B cell (primary cell): ENCODE measurements at places on chromosomes 5 and 9.

- H3K27me3 ChIP-seq, result no peaks in the 10 kb centered on the region
- H3K27ac ChIP-seq, result no peak overlapping the region
- DNase-seq, result peak; percentile 83
- peaks cover 13% of the 10 kb centered on the region for H3K4me1 ChIP-seq
Observed at GRCh38 chr9:126705767-126706697, 92.3 kb downstream of the LMX1B start.

- H3K4me1 ChIP-seq, result no peaks in the 10 kb centered on the region
- H3K4me3 ChIP-seq, result no peak overlapping the region
- H3K27me3 ChIP-seq, result no peaks in the 10 kb centered on the region
- H3K36me3 ChIP-seq, result no peaks in the 10 kb centered on the region
- H3K27ac ChIP-seq, result no peak overlapping the region
Observed at GRCh38 chr9:127129718-127130085, 7.3 kb upstream of the ANGPTL2 start.

- no peak overlapping the region for H3K27ac ChIP-seq
- no peak overlapping the region for H3K4me3 ChIP-seq
- no peak for DNase-seq
- H3K4me1 ChIP-seq, result no peaks in the 10 kb centered on the region
Observed at GRCh38 chr9:23775549-23775948, 50.5 kb downstream of the ELAVL2 start.

DNA sequence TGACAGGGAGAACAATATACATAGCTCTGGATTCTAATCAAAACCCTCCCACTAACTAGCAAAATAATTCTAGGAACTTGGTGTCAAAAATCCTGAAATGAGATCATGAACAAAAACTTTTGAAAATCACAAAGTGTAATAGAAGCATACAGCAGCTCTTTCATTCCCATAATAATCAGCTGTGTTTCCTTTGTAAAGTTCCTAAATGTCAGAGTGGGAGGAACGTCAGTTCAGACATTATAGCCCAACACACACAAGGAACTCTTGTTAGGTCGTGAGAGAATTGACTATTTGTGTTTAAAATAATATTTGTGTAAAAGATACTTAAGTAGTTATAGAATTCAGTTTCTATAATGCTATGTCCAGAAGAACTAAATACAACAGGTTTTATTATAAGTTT is 312.8 kb downstream of the SEMA5A start:
- no peak overlapping the region for H3K4me3 ChIP-seq
- H3K27ac ChIP-seq, result no peak overlapping the region
- H3K27me3 ChIP-seq, result no peaks in the 10 kb centered on the region

DNA sequence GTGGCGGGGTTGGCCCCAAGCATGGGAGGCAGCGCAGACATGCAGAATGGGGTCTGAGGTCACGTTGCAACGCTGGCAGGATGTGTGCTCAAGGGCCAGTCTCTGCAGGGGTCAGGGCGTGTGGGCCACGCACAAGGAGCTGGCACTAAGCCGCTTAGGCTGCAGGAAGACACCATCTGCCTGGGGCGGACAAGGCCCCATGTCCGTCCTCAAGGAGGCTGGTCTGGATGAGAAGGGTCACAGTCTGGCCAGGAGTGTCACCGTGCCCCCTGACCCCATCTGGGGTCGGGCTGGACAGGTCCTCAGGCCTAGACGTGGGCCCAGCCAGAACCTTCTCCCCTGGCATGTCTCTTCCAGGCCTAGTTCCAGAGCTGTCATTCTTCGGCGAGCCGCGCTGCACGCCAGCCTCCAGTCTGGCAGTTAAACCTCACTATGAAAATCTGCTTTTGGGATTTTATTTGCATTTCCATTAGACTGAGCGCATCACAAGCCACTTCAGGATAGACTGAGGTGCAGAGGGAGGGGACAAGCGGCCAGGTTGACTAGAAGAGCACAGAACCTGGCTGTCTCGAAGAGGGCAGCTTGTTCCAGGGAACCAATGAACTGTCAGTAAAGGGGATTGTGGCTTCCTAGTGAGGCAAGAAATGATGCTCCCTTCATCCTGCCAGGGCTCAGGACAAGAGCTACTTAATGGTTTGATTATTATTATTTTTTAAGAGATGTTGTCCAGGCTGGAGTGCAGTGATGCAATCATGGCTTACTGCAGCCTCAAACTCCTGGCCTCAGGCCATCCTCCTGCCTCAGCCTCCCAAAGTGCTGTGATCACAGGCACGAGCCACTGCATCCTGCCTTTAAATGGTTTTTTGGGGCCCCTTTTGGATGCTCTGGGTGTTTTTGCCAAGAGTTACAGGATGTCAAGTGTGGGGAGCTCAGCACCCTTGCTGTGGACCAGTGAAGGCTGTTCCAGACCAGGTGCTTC is 4.3 kb downstream of the BRD3OS start:
- no peak for DNase-seq
- no peaks in the 10 kb centered on the region for H3K36me3 ChIP-seq
- H3K4me1 ChIP-seq, result peaks cover 16% of the 10 kb centered on the region
- H3K4me3 ChIP-seq, result no peak overlapping the region

DNA sequence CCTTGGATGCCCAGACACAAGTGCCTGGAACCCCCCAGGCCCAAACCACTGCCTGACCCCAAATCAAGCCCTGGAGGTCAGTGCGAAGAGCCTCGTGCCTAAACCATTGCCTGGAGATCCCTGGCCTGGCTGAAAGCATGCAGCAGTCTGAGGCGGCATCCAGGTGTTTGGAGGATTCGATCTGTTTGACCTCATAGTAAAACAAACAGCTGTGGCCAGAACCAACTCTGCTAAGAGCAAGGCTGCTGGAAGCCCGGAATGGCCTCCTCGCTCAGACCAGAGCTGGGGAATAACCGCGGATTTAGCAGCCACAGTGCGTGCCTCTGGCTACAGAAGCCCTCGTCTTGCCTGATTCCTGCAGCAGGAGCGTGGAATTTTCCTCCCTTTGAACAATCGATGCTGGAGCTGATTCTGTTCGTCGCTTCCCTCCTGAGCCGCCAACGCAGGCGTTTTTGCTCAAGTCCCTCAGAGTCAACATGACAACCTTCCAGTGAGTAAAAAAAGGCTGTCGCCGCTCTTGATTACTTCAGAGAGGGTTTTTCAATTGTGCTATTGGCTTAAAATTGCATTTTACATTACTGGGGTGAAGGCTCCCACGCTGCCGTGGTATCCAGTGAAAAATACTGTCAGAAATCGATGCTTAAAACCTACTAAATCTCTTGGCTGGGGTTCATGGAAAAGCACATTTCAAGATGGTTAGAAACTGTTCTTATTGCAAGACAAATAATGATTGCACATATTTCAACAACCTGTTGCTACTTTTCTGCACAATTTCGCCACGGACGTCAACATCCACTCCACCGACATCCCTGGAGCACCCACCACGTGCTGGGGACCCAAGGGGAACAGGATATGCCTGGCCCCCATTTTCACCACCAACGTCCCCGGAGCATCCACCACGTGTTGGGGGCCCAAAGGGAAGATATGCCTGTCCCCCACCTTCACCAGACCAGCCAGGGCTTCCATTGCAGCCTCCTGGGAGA is 190.0 kb downstream of the OLFM1 start:
- no peak overlapping the region for H3K27ac ChIP-seq
- H3K36me3 ChIP-seq, result no peaks in the 10 kb centered on the region
- no peaks in the 10 kb centered on the region for H3K4me1 ChIP-seq
- H3K4me3 ChIP-seq, result no peak overlapping the region
- DNase-seq, result no peak

- H3K4me1 ChIP-seq, result peaks cover 17% of the 10 kb centered on the region
Observed at GRCh38 chr5:108382784-108383330, 959 bp upstream of the FBXL17 start.

DNA sequence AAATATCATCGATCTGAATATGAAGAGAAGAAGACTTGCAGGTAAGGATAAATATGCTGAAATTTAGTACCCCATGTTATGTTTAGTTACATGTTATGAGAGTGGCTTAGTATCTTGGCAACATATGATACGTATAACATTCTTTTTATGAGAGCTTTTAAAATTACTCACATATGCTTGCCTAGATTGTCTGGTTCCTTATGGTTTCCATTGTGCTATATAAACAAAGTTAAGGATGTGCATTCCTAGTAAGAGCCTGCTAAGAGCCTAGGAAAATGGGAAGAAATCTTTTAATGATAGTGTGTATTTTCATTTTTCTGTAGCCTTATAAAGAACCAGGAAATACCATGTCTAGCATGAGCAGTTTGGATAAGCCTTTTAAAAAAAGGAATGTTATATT is 112.0 kb upstream of the KCNN2 start:
- no peak overlapping the region for H3K27ac ChIP-seq
- no peak for DNase-seq
- no peaks in the 10 kb centered on the region for H3K27me3 ChIP-seq
- no peaks in the 10 kb centered on the region for H3K36me3 ChIP-seq
- no peaks in the 10 kb centered on the region for H3K4me1 ChIP-seq

- no peak overlapping the region for H3K4me3 ChIP-seq
- no peak for DNase-seq
- no peaks in the 10 kb centered on the region for H3K27me3 ChIP-seq
Observed at GRCh38 chr9:78320030-78320693, 23.2 kb downstream of the PSAT1 start.

- H3K36me3 ChIP-seq, result no peaks in the 10 kb centered on the region
- no peak for DNase-seq
- no peaks in the 10 kb centered on the region for H3K27me3 ChIP-seq
- no peak overlapping the region for H3K27ac ChIP-seq
Observed at GRCh38 chr5:77558266-77558665, 66.2 kb upstream of the WDR41 start.

DNA sequence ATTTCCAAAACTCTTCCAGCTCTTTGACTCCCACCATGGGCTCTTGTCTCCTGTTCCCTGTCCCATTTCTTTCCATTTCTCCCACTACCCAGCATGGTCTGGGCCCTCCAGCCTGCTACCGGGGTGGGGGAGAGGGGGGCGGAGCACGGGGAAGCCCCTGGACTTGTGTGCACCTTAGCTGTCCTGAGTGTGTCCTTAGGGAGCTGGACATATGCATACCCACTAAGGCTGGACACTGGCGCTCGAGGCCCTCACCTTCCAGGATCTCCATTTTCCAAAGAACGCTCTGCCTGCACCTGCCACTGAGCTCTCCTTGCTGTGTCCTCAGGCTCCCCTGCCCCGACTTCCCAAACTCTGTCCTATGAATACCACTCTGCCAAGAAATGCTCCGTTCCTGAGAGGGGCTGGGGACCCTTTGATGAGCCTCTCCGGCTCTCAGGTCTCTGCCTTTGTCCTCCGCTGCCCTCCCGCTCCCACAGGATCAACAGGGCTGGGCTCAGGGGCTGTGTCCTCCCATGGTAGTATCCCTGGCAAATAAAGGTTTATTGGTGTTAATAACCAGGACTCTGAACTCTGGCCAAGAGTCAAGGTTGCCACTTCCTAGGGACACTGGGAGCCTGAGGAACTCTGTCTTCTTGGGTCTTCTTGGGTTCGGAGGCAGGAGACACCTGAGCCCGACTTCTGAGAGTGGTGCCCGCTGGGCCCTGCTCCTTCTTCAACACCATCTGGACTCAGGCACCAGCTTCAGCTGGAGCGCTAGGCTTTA is 831 bp upstream of the SHROOM1 start:
- no peak overlapping the region for H3K27ac ChIP-seq
- H3K27me3 ChIP-seq, result no peaks in the 10 kb centered on the region
- peaks cover 12% of the 10 kb centered on the region for H3K4me1 ChIP-seq
- H3K36me3 ChIP-seq, result no peaks in the 10 kb centered on the region
- peak overlapping the region; percentile 62 for H3K4me3 ChIP-seq

GRCh38 chr9:123373447-123373923 is 17.5 kb downstream of the CRB2 start:
- H3K27ac ChIP-seq, result no peak overlapping the region
- DNase-seq, result no peak
- no peaks in the 10 kb centered on the region for H3K36me3 ChIP-seq
- H3K27me3 ChIP-seq, result peaks cover 44% of the 10 kb centered on the region
- H3K4me3 ChIP-seq, result no peak overlapping the region
- no peaks in the 10 kb centered on the region for H3K4me1 ChIP-seq
